ENCODE measurements at places on chromosomes 16 and 17.
A peak's percentile ranks its signal among the peaks of the same experiment; 100 is the strongest.

DNA sequence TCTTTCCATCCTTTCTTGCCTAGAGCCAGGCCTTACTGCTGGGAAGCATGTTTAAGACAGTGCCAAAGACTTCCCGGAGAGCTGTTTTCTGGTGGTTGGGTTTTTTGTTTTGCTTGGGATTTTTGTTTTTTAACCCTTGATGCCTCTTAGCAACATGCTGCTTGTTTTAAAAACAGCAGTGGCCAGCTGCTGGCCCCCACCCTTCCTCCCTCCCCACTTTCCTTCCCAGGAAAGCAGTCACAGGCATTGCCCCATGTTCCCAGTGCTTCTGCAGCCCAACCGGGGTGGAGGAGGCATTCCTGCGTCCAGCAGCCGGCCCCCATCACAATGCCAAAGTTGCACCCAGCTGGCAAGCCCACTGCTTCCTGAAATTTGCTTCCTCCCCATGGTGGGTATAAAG, 12.6 kb downstream of the TMEM132E start:
- DNase-seq, result no peak

- no peak for DNase-seq
Measured at GRCh38 chr17:58534901-58535421, 20.5 kb upstream of the MTMR4 start.

GRCh38 chr17:83109793-83110645, 30.6 kb downstream of the METRNL start:
- peak; percentile 62 for DNase-seq

- DNase-seq, result no peak
Measured at GRCh38 chr16:2827374-2827791, 2.7 kb upstream of the ZG16B start.

DNA sequence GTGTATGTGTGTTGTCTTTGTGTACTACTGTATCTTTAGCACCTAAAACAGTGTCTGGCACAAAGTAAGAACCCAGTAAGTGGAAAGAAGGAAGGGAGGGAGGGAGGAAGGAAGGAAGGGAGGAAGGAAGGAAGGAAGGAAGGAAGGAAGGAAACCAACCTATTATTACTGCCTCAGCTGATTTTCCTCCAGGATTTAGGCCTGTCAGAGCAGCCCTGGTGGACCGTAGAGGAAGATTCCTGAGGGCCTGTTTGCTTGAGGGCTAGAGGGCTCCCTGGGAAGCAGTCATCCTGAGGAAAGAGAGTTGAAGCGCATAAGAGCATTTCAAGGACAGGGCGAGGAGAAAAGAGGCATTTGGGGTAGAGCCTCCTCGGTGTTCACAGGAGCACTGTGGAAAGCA, 61.5 kb downstream of the WSB1 start:
- peak; percentile 45 for DNase-seq

- DNase-seq, result peak; percentile 83
Measured at GRCh38 chr17:67377488-67378453, 690 bp downstream of the PITPNC1 start.

- no peak for DNase-seq
Measured at GRCh38 chr17:3005696-3006095, 57.7 kb downstream of the OR1D5 start.

- DNase-seq, result peak; percentile 39
Measured at GRCh38 chr16:11585460-11586377, 1.0 kb downstream of the LITAF start.

DNA sequence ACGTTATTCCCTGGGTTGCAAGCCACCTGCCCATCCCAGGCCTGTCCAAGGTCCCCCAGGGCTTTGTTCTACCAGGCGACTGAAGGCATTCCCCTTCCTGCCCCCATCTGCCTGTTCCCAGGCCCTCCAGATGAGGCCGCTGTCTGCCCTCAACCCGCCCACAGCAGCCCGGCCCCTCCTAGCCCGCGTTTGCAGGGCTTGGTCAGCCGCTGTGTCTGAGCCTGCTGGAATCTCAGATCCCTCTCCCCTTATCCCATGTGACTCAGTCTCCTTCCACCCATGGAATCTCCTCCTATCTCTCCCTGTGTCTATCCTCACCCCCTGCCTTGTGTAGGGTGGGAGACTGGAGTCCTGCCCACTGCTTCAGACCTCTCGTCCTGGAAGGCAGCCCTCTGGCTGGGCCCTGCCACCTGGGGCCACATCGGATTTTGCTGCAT, 186.0 kb upstream of the TNRC6C start:
- peak; percentile 92 for DNase-seq

- peak; percentile 99 for DNase-seq
Measured at GRCh38 chr17:38967290-38967738, at the start of gene FBXO47. Gene FBXO47, minus strand, starts transcription at chr17:38967403. Its CDS starts 4,378 bp downstream, at chr17:38963025.

- DNase-seq, result no peak
Measured at GRCh38 chr17:58368860-58369213, 16.8 kb upstream of the SUPT4H1 start.

DNA sequence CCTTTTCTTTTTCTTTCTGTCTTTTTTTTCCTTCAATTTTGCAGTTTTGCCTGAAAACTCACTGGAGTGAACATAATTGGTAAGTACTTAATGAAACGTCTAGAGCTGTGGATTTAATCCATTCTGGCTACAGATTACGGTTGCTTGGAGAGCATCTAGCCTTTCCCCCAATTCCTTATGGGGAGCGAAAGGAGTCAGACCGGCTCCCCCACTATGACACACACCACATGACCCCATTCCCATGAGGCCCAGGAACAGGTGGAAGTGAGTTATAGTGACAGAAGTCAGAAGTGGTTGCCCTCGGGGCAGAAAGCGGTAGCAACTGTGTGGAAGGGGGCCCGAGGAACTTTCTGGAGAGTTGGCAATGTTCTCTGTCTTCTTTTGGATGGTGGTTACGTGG, 41.2 kb downstream of the EMP2 start:
- DNase-seq, result no peak

DNA sequence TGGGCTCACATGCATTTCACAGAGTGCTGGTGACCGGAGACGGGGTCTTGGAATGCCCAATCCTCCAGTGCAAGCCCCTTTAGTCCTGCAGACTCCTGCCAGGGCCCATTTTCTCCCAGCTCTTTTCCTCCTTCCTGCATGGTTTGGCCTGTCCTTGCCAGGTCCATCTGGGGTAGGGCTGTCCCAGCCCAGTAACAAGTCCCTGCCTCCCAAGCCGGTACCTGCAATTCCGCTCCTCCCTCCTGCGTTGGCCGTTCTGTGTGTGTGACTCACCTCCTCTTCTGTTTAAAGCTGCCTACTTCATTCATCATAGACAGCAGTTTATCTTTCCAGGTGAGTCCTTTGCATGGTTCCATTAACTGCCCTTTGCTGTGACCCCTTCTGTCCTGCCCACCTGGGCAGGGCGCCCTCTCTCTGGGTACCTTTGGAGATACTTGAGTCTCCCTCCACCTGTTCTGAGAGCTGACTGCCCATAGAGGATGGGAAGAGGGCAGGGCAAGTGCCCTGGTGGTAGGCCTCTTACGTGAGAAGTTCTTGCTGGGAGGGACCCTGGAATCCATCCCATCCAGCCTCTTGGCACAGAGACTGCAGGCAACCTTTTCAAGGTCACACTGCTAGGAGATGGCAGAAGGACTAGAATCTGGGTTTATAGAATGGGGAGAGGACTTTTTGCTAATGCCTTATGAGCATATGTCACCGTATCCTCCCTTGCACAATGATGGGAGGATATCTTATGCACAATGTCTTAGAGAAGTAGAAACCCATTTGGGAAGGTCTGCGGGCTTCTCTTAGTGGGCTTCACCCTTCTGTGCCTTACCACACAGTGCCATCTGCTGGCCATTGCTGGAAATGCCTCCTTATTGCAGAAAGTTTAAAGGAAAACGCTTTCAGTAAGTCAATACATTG, 29.7 kb upstream of the LGALS9 start:
- peak; percentile 78 for DNase-seq

GRCh38 chr17:59753522-59754467, 46.3 kb downstream of the VMP1 start:
- DNase-seq, result peak; percentile 85

GRCh38 chr17:57514614-57515013, 230.5 kb downstream of the CCDC182 start:
- DNase-seq, result no peak

DNA sequence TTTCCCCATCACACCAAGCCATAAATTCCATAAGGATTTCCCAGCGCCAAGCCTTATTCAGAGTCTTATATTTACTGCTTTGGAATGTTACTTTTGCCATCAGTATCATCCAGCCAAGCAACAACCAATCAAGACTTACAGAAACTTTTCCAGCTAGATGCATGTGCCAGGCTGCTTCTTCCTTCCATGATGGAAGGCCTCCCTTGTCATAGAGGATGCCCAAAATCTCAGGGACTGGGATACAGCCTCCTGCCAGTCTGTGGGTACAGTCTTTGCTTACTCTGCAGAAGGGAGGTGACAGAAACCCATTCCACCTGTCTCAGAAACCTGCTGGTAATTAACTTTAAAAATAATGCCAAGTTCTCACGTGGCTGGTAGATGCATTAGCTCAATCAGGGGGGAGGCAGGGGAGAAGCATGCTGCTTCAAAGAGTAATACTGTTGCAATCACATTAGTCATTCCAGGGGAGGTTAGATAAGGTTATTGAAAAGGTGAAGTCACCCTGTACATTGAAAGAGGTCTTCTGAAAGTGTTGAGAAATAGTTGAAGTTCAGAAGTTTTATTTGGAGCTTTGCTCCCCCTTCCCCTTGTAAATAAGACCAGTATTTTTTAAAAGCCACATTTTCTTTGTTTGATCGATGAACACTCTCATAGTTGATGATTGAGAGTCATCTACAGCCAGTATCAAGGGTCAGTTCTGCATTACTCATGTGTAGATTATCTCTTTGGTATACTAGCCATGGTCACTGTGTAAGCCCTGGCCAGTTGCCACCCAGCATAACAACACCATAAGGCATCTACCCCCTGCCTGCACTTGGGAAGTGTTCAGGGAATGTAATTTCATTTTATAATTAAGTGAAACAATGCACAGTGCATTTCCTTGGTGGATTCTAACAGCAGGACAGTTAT, 22.2 kb downstream of the HLF start:
- no peak for DNase-seq

All from mesendoderm (in vitro differentiated cells).